ENCODE measurements at places on chromosomes 5 and 9.

DNA sequence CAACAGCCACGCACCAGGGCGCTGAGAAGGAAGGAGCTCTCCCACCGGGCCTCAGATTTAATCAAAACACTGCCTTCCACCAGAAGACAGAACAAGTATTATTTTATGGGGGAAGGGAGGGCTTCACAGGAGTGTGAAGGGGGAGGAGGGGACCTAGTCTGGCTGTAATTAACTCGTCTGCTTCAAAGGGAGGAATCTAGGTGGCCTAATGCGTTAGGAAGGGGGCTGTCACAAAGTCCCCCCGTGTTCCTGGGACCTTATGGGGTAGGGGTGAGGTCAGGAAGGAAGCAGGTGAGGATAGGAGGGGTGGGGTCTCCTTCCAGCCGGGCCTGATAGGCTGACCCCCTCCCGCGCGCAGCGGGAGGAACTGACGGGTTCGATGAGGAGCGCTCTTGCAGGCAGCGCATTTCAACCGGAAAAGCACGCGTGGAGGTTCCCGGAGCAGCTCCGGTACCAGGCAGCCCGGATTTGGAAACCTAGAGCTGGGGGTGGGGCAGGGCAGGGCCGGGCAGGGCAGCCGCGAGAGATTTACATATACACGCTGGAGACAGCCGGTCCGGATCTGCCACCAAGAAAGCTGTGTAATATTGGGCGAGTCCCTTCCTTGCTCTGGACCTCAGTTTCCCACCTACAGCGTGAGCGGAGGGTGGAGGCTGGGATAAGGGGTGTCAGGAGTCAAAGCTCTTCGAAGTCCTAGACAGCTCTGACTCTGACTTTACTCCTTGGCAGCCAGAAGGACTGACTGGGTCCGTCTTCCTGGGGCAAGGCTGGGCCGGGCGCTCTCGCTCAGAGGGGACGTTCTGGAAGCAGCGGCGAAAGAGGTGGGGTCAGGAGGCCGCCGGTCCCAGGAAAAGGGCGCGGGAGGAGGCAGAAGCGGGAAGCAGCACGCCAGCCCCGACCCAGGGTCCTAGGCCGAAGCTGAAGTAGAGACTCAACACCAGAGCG is 1.8 kb downstream of the SHB start:
- no peak for DNase-seq

- DNase-seq, result peak; percentile 33
Measured at GRCh38 chr9:124771867-124772679, 962 bp upstream of the NR6A1 start.

GRCh38 chr5:139869042-139869790 is 73.6 kb downstream of the PSD2 start:
- no peak for DNase-seq

DNA sequence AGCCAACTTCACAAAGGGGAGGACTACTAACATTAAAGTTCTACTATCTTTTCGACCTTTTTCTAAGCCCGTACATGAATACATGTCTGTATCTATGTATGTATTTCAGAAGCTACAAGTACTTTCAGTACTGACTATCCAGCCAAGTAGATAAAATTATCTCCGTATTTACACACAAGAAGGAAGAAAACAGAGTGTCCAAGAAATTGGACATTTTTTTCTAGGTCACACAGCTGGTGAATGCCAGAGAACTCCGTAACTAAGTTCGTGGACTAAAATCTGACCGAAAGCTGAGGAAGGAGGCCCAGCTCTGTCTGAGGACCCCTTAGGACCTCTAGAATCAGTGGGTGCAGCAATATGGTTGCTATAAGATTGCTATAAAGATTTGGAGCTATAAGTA is 83.4 kb downstream of the MAMDC2 start:
- DNase-seq, result no peak

DNA sequence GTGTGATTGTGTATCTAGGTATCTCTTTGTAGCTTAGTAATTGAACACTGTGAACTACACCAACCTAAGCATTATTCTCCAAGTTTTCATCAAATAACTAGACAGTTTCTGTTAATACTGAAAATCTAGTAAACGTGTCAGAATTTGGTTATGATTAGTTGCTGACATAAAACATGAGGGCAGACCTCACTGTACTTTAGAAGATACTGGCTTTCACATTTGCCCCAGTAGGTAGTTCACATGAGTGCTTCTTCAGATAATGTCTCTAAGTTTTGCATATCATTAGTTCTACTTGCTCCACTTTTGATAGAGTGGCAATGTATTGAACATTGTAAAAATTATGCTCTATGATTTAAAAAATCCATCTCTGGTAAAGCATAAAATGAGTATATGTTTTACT is 7.1 kb downstream of the CDKN2B start:
- no peak for DNase-seq

DNA sequence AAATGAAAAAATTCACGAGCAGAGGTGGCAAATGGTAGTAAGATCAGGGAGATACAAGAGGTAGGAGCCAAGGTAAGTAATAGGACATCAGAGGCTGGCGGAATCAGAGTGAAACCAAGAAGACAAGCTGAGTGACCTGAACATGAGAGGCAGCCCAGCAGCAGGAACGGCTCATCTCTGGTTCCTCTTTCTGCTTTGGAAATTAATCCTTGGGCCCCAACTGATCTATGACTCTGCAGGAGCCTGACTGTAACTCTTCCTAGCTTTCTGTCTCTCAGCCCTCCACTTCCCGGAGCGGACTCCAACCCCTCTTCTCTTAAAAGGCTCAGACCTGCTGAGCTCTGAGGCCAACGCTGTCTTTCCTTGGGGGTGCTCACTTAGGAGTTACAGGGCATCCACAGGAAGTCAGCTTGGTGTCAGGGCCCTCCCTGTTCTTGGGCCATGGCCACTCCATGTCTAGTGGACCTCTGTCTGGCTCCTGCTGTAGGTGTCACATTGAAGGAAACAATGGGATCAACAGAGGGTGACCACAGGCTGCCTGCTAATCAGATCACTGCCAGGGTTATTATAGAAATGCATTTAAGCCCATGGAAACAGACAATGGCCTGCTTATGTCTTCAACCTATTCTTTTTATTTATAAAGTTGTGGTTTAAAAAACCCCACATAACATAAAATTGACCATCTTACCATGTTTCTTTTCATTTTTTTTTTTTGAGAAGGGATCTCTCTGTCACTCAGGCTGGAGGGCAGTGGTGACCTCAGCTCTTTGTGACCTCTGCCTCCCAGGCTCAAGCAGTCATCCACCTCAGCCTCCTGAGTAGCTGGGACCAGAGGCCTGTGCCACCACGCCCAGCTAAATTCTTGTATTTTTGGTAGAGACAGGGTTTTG is 22.5 kb upstream of the SHB start:
- DNase-seq, result no peak

- peak; percentile 45 for DNase-seq
Measured at GRCh38 chr9:75866273-75866871, 24.1 kb upstream of the PCSK5 start.

DNA sequence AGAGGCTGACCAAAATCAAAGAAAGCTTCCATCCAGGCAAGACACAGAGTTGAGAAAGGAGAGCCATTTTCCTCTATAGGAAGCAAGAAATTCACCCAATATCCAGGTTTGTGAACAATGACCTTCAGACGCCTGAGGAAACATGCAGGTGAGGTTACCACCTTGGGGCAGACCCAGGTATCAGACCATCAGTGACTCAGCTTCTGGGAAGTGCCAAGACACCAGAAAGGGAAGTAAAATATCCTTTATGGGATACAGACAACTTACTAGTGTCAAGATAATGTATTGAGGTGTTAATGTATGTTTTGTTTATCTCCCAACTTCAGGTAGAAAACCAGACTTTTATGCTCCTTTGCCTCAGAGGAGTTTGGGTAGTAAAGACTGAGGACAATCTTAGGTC is 2.2 kb upstream of the DTWD2 start:
- DNase-seq, result no peak

GRCh38 chr5:168168978-168169698 is 122.3 kb upstream of the WWC1 start:
- no peak for DNase-seq

- DNase-seq, result no peak
Measured at GRCh38 chr9:98031935-98032334, 24.6 kb upstream of the NANS start.

GRCh38 chr9:91212596-91213243 is 149.0 kb downstream of the AUH start:
- DNase-seq, result no peak

GRCh38 chr9:113185271-113185670 is 34.5 kb downstream of the SLC31A2 start:
- no peak for DNase-seq

GRCh38 chr9:16152276-16153101 is 599.6 kb downstream of the CCDC171 start:
- no peak for DNase-seq

GRCh38 chr5:5675511-5675910 is 253.0 kb downstream of the ICE1 start:
- DNase-seq, result no peak

- no peak for DNase-seq
Measured at GRCh38 chr9:38284588-38285051, 107.9 kb upstream of the ALDH1B1 start.

DNA sequence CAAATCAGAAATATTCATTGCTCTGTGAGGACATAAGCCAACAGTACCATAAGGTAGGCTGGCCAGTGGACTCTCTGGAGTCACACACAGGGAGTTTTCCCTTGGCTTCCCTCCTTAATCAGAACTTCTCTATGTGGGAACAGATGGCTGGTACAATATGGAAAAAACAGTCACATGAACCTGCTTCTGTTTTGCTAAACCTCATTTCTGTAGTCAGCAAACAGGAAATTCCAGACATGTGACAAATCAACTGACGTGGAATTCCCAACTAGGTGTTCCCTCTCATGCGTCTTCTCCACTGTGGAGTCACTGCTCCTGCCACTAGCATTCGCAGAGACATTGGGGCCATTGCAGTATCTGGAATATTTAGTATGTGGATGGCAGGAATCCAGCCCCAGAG is 617.6 kb downstream of the KIF4B start:
- no peak for DNase-seq

DNA sequence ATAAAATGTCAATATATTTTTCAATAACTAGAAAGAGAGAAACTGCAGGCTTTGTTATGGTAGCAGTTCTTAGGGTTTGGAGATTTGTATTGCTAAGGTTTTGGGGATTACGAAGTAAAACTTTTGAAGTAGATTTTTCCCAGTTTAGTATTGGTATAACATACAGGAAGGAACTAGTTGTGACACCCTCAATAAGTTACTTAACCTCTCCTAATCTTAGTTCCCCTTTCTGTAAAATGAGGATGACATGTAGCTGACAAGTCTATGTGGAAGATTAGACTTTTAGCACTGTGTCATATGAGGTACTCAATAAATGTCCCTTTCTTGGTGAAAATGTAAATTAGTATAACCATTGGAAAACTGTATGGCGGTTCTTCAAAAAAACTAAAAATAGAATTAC is 73.4 kb upstream of the ATG10 start:
- DNase-seq, result peak; percentile 49

- DNase-seq, result no peak
Measured at GRCh38 chr5:97476852-97477534, 293.9 kb upstream of the RIOK2 start.

- DNase-seq, result no peak
Measured at GRCh38 chr5:98474782-98475181, 298.7 kb upstream of the RGMB start.

- no peak for DNase-seq
Measured at GRCh38 chr9:115025721-115026120, 92.2 kb downstream of the TNC start.

All from HL-60 (cell line).